ENCODE measurements at places on chromosomes 2 and 18.

DNA sequence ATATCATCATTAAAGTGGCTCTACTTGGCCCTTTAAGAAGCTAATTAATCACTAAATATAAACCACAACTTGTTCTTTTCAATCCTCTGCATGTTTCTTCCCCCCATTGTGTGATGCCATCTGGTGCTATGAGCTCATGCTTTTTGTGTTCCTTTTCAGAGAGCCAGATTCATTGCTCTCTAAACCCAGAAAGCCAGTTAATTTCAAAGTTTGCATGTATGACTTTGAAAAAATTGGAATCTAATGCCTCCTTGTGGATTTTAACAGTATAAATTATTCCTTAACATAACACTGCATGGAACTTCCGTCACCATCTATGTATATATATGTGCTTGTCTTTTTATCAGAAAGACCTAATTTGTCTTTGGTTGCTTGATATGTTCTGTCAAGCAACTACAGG is 31.1 kb downstream of the TMEM178A start:
- DNase-seq = peak; percentile 72

DNA sequence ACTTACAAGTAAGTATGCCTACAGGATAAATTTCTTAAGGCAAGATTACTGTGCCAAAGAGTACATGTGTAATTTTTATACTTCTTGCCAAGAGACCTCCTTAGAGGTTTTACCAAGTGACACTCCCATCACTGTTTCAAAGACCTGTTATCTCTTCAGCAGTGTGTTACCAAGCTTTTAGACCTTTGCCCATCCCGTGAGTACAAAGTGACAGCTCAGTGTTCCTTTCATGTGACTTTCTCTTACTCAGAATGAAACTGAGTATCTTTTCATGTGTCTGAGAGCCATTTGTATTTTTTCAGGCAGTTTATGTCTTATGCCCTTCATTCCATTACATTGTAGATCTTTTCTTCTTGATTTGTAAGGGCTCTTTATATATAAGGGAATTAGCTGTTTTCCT is 287.5 kb upstream of the SALL3 start:
- DNase-seq = no peak

DNA sequence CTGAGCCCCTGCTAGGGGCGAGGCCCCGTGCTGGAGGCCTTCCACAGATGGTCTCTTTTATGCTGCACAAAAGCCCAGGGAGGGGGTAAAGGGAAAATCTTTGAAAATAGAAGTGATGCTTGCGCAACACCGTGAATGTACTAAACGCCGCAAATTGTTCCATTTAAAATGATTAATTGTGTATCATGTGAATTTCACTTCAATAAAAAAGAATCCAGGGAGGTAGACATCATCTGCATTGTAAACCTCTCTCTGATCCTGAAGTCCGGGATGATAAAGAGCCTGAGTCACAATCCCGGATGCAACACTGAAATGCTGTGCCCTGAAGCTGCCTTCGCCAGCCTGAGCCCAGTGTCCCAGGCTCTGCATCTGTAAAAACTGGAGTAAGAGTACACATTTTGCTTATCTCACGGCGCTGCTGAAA is 107.7 kb upstream of the PPP1CB start:
- peak; percentile 86 for DNase-seq

- DNase-seq = peak; percentile 19
Observed at GRCh38 chr18:13377496-13377895, 158.9 kb downstream of the LDLRAD4 start.

DNA sequence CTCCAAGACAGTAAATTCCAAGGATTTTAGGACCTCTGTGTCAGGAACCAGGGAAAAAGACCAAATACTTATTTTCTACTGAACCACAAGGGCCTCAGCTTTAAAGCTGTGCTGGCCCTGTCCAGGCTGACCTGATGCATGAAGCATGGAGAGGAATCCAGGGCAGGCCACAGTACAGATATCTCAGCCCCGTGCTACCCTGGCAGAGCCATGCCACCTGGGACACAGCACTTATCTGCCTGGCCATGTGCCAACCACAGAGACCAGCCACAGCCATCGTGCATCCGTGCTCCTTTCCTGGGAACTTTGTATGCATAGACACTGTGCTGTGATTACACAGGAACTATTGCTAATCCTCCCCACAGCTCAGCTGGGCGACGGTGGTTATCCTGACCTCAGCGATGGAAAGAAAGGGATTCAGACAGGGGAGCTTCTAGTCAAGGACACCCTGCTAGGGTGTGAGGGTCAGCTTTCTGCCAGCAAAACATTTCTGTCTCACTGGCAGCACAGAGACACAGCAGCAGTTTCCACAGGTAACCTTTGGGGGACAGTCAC is 687.4 kb upstream of the ID2 start:
- no peak for DNase-seq

DNA sequence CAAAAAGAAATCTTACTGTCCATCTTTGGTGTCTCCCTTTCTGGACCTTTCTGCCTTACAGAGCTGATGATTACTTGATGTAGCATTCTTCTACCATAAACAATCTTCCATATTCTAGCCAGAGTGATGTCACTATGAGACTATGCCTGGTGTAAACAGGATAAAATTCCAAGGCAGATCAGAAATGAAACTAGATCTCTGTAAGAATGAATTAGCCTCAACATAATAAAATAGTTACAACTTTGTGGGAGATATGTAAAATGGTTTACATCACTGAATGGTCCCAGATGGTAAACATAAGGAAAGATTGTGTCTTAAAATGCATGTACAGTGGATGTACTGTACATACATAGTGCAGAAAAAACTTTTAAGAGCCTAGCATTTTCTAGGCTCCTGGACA is 112.3 kb upstream of the ZNF521 start:
- peak; percentile 83 for DNase-seq

- no peak for DNase-seq
Observed at GRCh38 chr2:159188449-159188848, 98.1 kb downstream of the WDSUB1 start.

DNA sequence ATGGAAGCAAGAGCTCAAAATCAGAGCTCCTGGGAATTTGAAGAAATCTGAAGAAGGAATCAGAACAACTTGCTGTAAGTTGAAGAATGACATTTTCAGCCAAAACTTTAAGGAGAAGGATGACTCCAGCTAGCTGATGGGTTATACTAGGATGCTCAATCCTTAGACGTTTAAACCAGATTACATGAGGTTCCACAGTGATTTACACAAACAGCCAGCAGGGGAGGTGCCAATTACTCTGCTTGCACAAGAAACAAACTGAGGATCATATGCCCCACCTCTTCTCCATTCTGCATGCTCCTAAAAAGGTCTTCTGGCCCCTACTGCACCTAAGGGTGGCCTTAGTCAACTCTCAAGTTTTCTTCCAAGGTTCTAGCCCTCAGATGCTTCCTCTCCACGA is 47.9 kb upstream of the PCBP1 start:
- DNase-seq = no peak

DNA sequence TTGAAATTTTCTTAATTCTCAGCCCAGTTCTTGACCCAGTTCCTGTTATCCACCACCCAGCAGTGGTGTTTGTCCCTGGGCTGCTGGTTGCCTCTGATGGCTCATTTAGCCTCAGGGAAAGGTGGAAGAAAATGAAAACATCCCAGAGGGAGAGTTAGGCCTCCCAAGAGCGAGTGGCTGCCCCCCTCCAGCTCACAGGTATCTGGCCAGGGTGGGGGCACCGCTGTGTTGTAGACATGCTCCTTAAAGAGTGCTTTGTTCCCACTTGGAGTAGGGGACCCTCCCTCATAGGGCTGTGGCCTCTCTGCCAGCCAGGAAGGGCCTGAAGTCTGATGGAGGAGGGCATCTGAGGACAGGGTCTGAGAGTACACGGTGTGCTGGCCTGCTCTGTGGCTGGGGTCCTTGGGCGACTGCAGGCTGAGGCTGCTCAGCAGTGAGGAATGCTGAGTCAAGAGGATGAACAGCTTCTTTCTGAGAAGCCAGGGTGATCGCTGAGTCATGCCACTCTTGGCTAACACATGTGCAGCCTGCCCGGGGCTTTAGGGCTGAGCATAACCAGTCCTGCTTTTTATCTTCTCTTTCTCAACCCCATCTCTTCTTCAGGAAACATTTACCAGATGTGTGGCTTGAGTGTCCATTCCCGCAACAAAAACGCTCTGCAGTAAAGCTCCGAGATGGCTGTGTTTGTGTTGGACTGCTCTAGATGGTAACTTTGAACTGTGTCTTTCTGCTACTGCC is 72.3 kb downstream of the IL1R2 start:
- peak; percentile 99 for DNase-seq

DNA sequence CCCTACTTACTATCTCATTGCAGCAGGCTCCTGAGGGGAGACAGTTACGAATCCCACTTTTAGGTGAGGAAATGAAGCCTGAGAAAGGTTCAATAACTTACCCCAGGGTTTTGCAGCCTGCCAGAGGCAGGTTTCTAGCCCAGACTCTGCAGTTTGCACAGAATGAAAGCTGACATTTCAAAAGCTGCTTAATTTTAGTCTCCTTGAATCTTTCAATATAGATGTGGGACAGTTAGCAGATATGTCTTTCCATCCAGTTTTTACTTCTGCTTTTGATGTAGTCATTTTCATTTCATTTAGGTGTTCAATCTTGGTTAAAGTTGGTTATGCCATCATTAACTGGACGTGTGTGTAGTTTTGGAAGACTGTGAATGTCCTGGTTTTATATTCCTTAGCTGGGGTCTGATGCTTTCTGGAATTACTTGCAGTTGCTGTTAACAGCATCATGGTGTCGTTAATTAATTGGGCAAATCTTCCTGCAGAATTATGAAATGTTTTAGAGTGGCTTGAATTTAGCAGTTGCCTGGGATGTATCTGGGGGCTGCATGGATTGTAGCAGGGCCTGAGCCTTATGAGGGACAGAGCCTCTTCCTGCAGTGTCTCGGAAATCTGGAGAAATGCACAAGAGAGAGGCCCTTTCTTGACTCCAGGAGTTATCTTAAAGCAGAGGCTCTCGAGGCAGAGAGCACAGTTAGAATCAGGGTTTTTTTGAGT is 100.8 kb downstream of the ZNF532 start:
- no peak for DNase-seq

GRCh38 chr2:234753701-234754100 is 198.1 kb upstream of the SH3BP4 start:
- peak; percentile 29 for DNase-seq

DNA sequence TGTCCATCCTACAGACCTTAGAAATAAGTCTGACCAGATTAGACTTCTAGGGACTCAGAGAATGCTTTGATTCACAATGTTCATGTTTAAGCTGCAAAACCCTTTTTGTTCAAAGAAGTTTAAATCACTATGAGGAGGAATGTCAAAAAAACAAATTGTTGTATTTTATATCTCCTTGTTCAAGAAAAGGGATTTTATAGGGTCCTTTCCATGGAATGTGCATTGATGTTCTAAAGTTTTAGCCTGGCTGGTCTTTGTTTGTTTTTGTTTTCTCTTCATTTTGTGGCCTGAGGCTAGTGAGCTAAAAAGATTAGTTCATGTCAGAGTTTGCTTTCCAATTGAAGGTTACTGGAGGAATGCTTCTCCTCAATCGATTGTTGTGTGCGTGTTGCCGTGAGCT is 77.2 kb downstream of the MGAT5 start:
- DNase-seq = no peak

DNA sequence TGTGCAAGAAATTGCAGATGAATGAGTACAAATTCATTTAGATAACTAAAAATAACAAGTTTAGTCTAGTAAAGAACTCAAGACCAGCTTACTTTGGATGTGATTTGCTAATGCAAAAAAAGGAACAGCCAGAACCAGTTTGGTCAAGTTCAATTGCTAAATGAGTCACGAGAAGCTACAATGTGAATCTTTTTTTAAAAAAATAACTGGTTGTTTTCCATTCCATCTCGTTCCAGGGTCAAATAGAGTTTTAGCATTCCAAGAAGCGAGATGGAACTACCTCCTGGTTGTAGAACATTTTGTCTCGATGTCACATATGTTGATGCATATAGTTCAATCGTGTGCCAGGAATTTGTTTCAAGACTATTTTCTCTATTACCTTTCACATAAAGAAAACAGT is 65.0 kb upstream of the IKZF2 start:
- peak; percentile 10 for DNase-seq

DNA sequence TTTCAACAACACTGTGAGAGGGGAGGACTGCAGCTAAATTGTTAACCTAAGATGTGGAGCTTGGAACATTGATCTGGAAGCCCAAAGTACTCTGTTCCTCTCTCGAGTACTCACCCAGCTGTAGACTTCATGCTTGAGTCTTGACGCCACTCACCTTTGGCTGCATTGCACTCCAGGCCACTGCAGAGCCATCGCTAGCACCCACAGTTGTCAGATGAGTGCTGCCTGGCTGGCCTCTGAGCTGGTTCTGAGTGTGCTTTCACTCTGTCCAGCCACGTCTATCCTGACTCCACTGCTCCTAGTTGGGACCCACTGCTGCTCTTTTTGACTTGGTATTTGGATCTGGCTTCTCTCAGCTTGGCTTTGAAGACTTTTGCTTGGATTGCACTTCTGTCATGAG is 552.1 kb downstream of the DCDC2C start:
- DNase-seq = no peak

DNA sequence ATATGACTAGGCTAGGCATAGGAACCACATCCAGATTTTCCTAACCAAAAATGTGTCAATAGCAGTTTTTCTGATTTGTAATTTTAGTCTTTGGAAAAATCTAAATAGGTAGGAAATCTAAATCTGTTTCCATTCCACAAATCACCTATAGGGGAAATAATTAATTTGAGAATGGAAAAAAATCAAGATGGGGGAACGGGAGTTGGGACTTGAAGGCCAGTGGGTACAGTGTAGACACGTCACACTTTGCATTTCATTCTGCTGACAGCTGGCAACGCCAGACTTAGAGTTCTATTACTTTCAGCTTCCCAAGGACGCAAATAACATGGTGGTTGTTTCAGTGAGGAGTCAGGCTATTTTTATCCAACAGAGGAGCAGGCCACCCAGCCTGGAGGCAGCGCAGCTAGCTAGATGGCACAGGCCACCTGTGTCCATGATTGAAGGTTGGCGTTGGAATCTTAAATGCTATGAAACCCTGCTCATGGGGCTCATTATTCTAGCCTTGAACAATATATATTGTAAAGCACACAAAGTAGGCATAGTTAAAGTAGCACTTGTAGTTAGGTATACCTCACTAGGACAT is 23.4 kb downstream of the HNRNPA3 start:
- DNase-seq = no peak

DNA sequence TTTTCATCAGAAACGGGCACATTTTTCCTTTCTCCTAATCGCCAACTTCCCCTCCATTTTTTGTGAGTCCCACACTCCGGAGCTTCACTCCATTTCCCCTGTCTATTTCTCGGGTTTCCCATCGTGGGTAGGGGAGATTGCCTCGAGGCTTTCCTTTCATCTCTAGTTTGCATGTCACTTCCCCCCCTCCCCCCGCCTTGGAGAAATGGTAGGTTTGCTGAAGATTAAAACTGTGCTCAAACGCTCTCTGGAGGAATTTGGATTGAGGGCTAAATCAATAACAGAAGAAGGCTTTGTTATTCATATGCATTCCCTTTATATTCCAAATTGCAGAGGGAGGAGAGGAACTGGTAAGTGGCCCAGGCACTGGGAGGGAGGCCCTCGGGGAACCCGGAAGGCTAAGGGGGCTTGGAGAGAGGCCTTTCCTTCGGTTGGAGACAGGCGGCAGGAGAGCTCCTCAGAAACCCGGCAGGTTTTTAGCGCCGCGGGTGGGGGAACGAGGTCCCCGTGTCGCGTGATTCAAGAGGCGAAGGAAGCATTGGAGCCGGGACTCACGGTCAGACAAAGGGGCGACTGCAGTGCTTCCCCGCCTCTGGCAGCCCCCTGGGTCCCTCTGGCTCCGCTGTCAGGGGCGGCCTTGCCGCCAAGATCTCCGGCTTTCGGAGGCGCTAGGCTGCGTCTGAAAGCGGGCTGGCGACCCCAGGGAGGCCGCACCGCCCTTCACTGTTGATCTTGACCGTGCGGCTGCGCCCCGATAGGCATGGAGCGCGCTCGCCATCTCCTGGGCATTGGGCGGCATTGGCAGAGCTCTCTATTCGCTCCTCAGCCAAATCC is 2.4 kb upstream of the HOXD12 start:
- peak; percentile 64 for DNase-seq
